Activated gamma-delta T cell (primary cell): ENCODE measurements at places on chromosomes 7 and 10.

DNA sequence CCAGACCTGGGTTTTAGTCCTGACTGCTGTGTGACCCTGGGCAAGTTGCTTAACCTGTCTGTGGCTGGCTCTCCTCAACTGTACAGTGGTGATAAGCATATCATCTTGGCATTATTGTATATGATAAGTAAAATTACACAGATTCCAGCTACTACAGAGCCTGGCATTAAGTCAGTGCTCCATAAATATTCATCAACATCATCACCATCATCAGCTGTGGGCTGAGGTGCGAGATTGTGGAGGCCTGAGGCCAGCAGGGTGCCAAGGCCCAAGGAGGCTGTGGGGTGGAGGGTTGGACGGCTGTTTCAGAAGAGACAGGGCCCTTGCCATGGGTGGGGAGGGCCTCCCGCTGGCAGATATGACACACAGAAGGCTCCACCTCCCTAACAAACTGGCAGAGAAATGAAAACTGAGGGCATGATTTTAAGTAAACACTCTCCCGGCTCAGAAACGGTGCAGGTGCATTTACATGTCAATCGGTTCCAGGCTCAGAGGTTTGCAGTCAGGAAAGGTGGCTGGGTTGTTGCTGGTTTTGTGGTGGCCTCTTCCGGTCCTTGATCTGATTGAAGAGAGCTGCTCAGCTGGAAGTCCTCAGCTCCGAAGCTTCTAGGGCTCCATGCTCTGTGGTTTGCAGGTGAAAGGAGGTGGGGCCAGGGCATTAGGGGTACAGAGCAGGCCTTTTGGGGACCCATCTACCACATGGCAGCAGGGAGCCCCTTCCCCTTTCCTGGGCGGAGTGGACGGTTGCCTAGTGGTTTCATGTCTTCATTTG lies 10.2 kb downstream of the CRYGN start:
- DNase-seq = no peak

DNA sequence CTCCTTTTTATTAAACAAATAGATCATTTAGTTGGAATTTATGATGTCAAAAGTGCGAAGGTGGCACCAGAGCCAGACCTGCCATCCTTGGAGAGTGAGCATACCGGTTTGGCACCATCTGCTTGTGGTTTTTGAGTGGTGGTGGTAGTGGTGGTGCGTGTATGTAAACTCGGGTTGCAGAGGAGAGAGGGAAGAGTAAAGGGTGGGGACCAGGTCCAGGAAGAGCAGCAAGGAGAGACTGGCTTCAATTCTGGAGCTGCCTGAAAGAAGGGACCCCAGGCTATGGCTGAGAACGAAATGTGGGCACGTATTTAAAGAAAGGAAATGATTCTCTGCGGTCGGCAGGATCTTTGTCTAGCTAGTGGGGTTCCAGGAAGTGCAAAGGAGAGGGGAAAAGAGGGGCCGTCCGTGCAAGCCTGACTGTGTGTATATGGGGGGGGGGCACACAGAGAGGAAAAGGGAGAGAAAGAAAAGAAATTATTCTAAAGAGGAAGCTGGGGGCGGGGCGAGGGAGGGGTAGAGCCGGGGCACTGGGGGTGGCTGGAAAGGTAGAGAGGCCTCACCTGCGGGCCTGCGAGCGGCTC lies 448 bp upstream of the GOLGA7B start:
- DNase-seq = no peak

- DNase-seq = no peak
These were observed 15.7 kb upstream of the ZMIZ1 start for GRCh38 chr10:79053081-79053434.

GRCh38 chr7:114854369-114854768 lies 67.5 kb upstream of the MDFIC start:
- no peak for DNase-seq

DNA sequence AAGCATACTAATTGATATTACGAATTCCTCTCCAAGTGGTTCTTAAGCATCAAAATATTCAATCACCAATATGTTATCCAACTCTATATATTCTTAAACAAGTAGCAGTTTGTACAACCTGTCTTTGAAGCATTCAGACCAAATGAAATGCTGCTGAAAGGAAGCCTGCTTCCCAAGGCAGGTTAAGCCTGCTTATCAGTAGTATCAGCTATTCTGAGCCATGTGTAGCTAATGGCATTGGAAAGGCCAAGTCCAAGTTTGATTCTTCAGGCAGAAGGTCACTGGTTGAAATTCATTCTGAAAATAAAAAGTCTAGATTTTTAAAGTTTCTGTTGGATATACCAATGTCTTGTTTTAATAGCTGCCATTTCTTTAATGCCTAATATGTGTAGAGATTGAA lies 328.7 kb downstream of the LHFPL3 start:
- no peak for DNase-seq

GRCh38 chr7:111098011-111098925 lies 7.3 kb downstream of the LRRN3 start:
- no peak for DNase-seq

- no peak for DNase-seq
These were observed 6.0 kb downstream of the SPRN start for GRCh38 chr10:133418289-133418993.

DNA sequence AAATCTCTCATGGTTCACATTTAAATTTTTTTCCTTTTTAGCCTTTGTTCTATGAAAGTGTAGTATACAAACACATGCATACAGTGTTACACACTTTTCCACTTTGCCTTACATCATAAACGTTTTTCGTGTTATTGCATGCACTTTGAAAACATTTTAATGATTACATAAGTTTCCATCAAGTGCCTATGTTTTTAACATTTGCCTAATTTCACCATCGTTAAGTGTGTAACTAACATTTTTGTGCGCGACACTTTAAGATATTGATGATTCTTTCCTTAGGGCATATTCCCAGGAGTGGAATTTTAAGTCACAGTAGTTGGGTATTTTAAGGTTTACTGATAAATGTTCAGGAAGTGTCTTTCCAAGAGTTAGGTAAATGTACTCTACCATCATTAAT lies 1.5 kb upstream of the FRAT2 start:
- DNase-seq = no peak

GRCh38 chr10:44411251-44411650 lies 26.4 kb upstream of the CXCL12 start:
- no peak for DNase-seq

- no peak for DNase-seq
These were observed 118.4 kb downstream of the SEMA3A start for GRCh38 chr7:84076219-84076618.

DNA sequence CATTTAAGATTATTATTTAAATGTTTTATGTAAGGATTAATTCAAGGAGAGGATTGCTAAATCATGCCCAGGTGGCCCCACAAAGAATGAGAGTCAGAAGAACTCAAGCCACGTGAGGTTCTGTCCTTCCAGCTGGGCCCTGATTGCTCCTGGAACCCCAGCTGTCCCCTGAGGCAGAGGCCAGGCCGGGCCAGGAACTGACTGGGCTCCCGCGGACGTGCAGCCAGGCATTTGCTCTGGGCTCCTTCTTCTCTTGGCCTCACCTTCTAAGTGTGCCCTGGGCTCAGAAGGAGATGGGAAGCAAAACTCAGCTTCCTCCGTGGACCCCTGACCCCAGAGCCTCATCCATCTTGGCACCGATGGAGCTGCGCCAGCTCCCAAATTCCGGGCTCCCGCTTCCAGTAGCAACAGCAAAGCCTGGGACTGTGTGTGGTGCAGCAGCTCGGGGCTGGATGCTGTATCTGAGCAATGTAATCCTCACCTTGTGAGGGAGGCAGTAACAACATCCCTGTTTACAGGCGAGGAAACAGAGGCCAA lies 250.6 kb upstream of the PPP2R2D start:
- DNase-seq = no peak
